ENCODE measurements at places on chromosomes 12 and 14. TPM values are rescaled to one million over a fixed set of nuclear protein-coding genes. Genes with fewer than 3 reads are reported as not detected.

GRCh38 chr12:70068743-70069142 lies 174.5 kb upstream of the CNOT2 start:
- no peak overlapping the region for H3K27ac ChIP-seq
- DNase-seq: no peak
- H3K27me3 ChIP-seq: no peaks in the 10 kb centered on the region
- H3K4me1 ChIP-seq: no peaks in the 10 kb centered on the region
- H3K36me3 ChIP-seq: no peaks in the 10 kb centered on the region

Gene GNG2
- total RNA-seq: 28.5 TPM

DNA sequence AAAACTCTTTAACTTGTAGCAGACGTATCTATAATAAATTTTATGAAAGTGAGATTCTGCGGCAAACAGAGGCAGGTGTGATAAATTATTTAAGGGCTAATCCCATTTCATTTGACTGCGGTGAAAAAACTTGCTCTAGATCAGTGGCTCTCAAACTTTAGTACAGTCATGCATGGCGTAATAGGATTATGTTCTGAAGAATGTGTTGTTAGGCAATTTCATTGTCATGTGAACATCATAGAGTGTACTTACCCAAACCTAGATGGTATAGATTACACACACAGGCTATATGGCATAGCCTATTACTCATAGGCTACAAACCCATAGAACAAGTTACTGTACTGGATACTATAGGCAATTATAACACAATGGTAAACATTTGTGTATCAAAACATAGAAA lies 83.7 kb downstream of the HEATR5A start:
- no peak overlapping the region for H3K27ac ChIP-seq
- peaks cover 10% of the 10 kb centered on the region for H3K36me3 ChIP-seq
- no peak overlapping the region for H3K4me3 ChIP-seq
- H3K27me3 ChIP-seq: no peaks in the 10 kb centered on the region
- no peak for DNase-seq
- no peaks in the 10 kb centered on the region for H3K4me1 ChIP-seq

DNA sequence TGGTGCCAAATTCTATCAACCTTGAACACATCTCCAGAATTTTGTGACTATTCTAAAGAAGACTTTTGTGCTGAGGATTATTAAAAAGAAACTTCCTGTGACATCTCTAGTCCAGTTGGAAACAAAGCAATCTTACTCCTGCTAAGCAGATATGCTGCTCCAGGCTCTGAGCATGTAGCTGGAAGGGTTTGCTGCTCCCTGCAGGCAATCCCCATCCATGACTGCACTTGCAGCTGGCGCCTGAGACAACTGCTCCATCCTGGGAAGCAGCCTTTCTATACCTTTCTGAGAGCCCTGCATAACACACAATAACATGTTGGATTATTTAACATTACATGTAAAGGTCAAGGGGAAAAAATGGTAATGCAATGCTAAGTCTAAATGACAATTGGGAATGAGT lies 105.1 kb downstream of the NDUFA12 start:
- no peak overlapping the region for H3K27ac ChIP-seq
- no peaks in the 10 kb centered on the region for H3K4me1 ChIP-seq
- DNase-seq: no peak
- no peaks in the 10 kb centered on the region for H3K27me3 ChIP-seq
- no peaks in the 10 kb centered on the region for H3K36me3 ChIP-seq
- no peak overlapping the region for H3K4me3 ChIP-seq

- H3K36me3 ChIP-seq: no peaks in the 10 kb centered on the region
- H3K27ac ChIP-seq: no peak overlapping the region
- DNase-seq: peak; percentile 45
- H3K27me3 ChIP-seq: no peaks in the 10 kb centered on the region
- H3K4me1 ChIP-seq: no peaks in the 10 kb centered on the region
Observed at GRCh38 chr14:102910442-102910841, 12.0 kb upstream of the AMN start.

Gene PRB2
- not detected for total RNA-seq

- no peak overlapping the region for H3K4me3 ChIP-seq
- H3K27ac ChIP-seq: no peak overlapping the region
- H3K4me1 ChIP-seq: no peaks in the 10 kb centered on the region
- no peaks in the 10 kb centered on the region for H3K36me3 ChIP-seq
- no peaks in the 10 kb centered on the region for H3K27me3 ChIP-seq
Observed at GRCh38 chr12:126982707-126983106, 1284.3 kb upstream of the TMEM132C start.

DNA sequence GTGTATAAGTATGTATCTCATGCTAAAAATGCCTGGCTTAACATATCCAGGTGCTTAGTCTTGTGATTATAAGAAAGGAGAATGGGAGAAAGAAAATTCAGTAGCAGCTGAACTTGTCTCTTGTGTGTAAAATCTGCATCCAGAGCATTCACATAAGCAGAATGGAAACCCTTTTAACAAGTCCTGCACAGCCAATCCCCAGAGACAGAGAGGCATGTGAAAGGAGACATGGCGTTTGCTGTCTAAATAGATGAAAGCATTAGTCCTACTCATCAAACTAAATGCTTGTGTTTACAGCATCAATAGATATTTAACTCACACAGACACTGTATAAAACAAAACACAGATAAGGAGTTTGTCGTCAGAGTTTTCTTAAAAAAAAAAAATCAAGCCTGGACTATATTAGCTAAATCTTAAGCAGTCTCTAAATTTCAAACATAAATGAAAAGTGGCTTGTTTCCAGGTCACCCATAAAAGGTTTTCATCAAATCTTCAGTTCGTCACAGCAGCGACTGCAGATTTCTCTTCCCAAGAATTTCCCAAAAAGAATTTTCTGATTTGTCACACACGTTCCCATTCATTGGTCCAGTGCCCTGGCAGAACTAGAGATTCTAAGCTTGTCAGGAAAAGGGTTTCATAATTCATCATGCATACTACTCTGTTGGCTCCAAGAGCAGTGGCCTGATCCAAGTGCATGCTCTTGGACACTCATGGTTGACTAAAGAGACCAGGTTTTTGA lies 249.2 kb downstream of the BTG1 start:
- H3K27me3 ChIP-seq: no peaks in the 10 kb centered on the region
- peaks cover 7% of the 10 kb centered on the region for H3K4me1 ChIP-seq
- H3K36me3 ChIP-seq: no peaks in the 10 kb centered on the region

- no peaks in the 10 kb centered on the region for H3K4me1 ChIP-seq
- no peak overlapping the region for H3K27ac ChIP-seq
- no peaks in the 10 kb centered on the region for H3K27me3 ChIP-seq
- no peaks in the 10 kb centered on the region for H3K36me3 ChIP-seq
Observed at GRCh38 chr14:54803396-54803795, 99.2 kb downstream of the GCH1 start.

GRCh38 chr12:10554228-10554755 lies 48.6 kb downstream of the EIF2S3B start:
- no peaks in the 10 kb centered on the region for H3K27me3 ChIP-seq
- no peak for DNase-seq
- H3K36me3 ChIP-seq: no peaks in the 10 kb centered on the region
- no peak overlapping the region for H3K27ac ChIP-seq
- no peak overlapping the region for H3K4me3 ChIP-seq

DNA sequence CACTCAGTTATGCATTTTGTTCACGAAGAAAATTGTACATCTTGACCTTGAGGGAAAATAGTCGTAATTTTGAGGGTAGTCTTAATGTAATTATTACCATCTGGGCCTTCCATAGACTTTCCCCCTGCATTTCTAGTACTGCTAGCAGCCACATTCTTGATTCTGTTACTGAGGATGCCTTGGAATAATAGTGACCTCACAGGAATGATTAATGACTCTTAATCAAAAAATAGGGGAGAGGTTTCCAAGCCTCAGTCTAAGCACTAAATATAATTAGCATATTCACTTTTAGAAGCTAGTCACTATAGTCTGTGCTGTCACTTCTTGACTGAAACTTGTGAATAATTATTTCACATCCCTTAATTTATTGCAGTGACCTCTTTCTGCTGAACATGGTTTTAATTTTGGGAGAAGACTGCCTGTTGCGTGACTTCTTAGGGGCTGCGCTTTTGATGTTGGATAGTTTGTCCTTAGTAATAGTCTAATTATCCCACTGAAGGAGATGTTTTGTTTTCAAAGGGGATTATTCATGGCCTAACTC lies 400.5 kb downstream of the ADAMTS20 start:
- no peaks in the 10 kb centered on the region for H3K36me3 ChIP-seq
- no peaks in the 10 kb centered on the region for H3K4me1 ChIP-seq
- no peak for DNase-seq
- no peak overlapping the region for H3K4me3 ChIP-seq
- no peak overlapping the region for H3K27ac ChIP-seq

DNA sequence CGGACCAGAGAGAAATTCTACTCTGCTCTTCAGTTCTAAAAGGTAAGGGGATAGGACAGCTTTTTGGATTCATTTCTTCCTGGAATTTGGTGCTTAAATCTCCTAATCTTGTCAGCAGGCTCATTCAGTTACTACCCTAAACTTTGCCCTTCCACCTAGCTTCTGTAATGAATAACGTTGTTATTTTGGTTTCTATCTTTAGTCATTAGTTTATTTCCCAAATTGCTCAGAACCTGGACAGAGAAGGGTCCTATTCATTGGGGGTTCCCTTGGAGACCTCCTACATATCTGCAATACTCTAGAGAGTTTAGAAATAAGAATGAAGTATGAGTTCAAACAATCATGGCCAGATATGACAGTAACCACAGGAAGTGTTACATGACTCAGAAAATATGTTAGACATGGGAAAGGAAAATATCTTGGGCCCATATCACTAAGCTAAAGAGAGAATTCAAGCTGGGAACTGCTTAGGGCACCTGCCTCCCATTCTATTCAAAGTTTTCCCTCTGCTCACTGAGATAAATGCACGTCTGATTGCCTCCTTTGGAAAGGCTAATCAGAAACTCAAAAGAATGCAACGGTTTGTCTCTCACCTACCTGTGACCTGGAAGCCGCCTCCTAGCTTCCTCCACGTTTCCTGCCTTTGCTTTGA lies 87.9 kb downstream of the GAS2L3 start:
- no peaks in the 10 kb centered on the region for H3K27me3 ChIP-seq
- H3K4me1 ChIP-seq: no peaks in the 10 kb centered on the region
- H3K4me3 ChIP-seq: no peak overlapping the region
- no peaks in the 10 kb centered on the region for H3K36me3 ChIP-seq

Gene RNU4-1
- under 0.01 TPM for total RNA-seq

Gene CD27
- not detected for total RNA-seq

DNA sequence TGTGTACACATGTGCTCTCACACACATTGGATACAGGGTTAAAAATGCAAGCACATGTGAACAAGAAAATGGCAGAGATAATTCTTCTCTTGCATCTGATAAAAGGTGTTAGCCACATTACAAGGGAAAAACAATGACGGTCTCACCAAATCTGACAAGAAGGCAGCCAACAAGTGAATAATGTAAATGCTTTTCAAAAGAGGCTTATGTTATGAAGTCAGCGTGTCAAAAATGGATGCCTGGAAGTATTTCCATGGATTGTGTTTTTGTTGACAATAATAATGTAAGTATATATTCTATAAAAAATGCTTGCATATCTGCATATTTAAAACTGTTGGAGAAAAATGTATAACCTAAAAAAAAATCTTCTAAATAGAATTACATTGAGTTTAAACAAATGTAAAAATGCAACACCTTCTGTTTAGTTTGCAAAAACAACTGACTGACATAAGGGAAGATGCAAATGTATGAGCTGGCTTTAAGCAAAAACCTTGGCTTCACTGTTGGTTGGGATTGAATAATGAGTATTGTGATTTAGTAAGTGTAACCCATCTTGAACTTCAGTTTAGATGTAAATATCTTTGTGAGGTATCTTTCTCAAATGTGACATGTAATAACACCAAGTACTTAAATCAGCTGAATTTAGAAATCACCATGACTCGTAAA lies 424.9 kb downstream of the PDZRN4 start:
- H3K27me3 ChIP-seq: no peaks in the 10 kb centered on the region
- H3K4me1 ChIP-seq: no peaks in the 10 kb centered on the region
- no peak for DNase-seq
- no peak overlapping the region for H3K27ac ChIP-seq
- H3K36me3 ChIP-seq: no peaks in the 10 kb centered on the region

- no peaks in the 10 kb centered on the region for H3K36me3 ChIP-seq
- H3K4me1 ChIP-seq: no peaks in the 10 kb centered on the region
- no peaks in the 10 kb centered on the region for H3K27me3 ChIP-seq
- no peak overlapping the region for H3K27ac ChIP-seq
- H3K4me3 ChIP-seq: no peak overlapping the region
- DNase-seq: no peak
Observed at GRCh38 chr12:79288911-79289310, 401.9 kb downstream of the PAWR start.

- H3K27me3 ChIP-seq: no peaks in the 10 kb centered on the region
- H3K36me3 ChIP-seq: no peaks in the 10 kb centered on the region
- no peaks in the 10 kb centered on the region for H3K4me1 ChIP-seq
- H3K27ac ChIP-seq: no peak overlapping the region
- H3K4me3 ChIP-seq: no peak overlapping the region
Observed at GRCh38 chr12:126554625-126555024, 1489.4 kb downstream of the AACS start.

- H3K27ac ChIP-seq: no peak overlapping the region
- H3K27me3 ChIP-seq: no peaks in the 10 kb centered on the region
- H3K4me1 ChIP-seq: no peaks in the 10 kb centered on the region
- no peak for DNase-seq
- H3K4me3 ChIP-seq: no peak overlapping the region
Observed at GRCh38 chr12:114852976-114853529, 169.1 kb upstream of the TBX3 start.

DNA sequence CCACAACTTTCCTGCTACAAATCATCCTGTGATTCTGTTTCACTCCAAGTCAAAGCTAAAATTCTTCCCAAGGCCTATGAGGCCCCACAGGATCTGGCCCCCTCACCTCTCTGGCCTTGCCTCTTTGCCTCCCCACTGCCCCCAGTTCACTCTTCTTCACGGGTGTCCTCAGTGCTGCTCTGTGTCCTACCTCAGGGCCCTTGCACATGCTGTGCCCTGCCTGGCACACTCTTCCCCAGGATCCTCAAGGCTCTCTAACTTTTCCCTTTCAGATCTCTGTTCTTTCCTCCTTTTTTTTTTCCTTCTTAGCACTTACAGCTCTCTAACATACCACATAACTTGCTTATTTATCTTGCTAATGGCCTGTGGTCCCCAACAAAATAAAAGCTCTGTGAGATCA lies 29.2 kb downstream of the RASAL1 start:
- no peaks in the 10 kb centered on the region for H3K36me3 ChIP-seq
- DNase-seq: no peak
- H3K27ac ChIP-seq: no peak overlapping the region
- no peaks in the 10 kb centered on the region for H3K4me1 ChIP-seq

DNA sequence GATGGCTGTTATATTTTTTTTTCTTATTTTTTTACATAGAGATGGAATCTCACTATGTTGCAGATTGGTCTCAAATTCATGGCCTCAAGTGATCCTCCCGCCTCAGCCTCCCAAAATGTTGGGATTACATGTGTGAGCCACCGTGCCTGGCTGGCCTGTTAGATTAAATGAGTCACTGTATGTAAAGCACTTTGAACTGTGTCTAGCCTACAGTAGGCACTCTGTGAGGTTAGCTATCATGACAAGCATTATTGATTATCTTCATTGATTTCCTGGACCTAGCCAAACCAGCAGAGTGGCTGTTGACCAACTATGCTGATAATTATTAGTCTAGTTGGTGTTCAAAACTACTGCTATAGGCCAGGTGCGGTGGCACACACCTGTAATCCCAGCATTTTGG lies 42.6 kb downstream of the ARF6 start:
- no peaks in the 10 kb centered on the region for H3K27me3 ChIP-seq
- DNase-seq: no peak

Gene HOMEZ
- total RNA-seq: 6.1 TPM
